ENCODE measurements at places on chromosomes 1 and 21. TPM values are rescaled to one million over a fixed set of nuclear protein-coding genes. Genes with fewer than 3 reads are reported as not detected.

The C1orf94 gene
- total RNA-seq: not detected

The BEND5 gene
- 3.4 TPM for total RNA-seq

The RGS5 gene
- 93.1 TPM for total RNA-seq

The TNFAIP8L2 gene
- total RNA-seq: 10.3 TPM

The CNTN2 gene
- total RNA-seq: not detected

The SFN gene
- total RNA-seq: 83.8 TPM

The AKR1A1 gene
- 167 TPM for total RNA-seq

- H3K4me3 ChIP-seq: no peak overlapping the region
- H3K36me3 ChIP-seq: no peaks in the 10 kb centered on the region
- H3K27ac ChIP-seq: no peak overlapping the region
- DNase-seq: no peak
- H3K27me3 ChIP-seq: no peaks in the 10 kb centered on the region
Observed at GRCh38 chr1:115900856-115901255, 59.9 kb upstream of the NHLH2 start.

- no peaks in the 10 kb centered on the region for H3K4me1 ChIP-seq
- H3K36me3 ChIP-seq: peaks cover 83% of the 10 kb centered on the region
- no peak overlapping the region for H3K4me3 ChIP-seq
- no peak for DNase-seq
- no peak overlapping the region for H3K27ac ChIP-seq
- no peaks in the 10 kb centered on the region for H3K27me3 ChIP-seq
Observed at GRCh38 chr21:45277101-45278045, 10.3 kb downstream of the POFUT2 start.

- no peak for DNase-seq
- no peak overlapping the region for H3K4me3 ChIP-seq
- H3K4me1 ChIP-seq: no peaks in the 10 kb centered on the region
- peaks cover 17% of the 10 kb centered on the region for H3K27me3 ChIP-seq
Observed at GRCh38 chr1:26072305-26072704, 4.9 kb upstream of the TRIM63 start.

DNA sequence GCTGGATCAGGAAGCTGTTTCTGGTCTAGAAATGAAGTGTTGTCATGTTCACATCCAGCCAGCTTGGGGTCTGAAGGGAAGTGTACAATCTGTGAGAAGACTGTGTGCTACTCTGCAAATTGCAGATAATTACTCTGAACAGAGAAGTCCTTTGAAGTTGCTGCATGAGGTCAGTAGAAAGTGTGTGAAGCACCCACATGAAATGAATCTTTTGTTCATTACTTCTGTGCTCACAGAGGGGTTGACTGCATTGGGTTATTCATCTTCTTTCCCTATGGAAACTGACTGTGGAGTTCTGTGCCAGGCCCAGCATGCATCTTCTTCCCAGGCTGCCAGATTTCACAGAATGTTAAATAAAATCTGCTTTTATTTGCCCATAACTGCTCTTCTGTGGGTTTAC is 47.1 kb downstream of the CTH start:
- H3K4me1 ChIP-seq: no peaks in the 10 kb centered on the region
- no peak for DNase-seq
- no peak overlapping the region for H3K27ac ChIP-seq
- no peaks in the 10 kb centered on the region for H3K36me3 ChIP-seq

DNA sequence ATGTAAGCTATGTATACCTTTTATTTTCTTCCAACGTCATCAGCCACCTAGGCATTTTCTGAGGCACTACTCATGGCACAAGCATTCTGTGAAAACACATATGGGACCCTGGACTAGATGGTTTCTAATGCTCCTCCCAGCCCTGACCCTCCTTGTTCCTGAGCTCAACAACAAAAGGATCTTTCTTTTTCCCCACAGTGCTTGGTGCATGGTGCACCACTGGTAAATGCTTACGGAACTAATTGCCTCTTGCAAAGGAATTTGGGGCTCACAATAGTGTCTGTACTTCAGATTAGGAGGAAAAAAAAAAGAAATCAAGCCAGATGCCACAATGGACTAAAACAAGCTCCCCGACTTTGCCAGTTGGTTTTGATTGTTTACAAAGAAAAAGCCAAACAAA is 390.5 kb downstream of the PLPP3 start:
- no peak overlapping the region for H3K4me3 ChIP-seq
- H3K27me3 ChIP-seq: no peaks in the 10 kb centered on the region
- no peak overlapping the region for H3K27ac ChIP-seq
- H3K36me3 ChIP-seq: no peaks in the 10 kb centered on the region
- peaks cover 7% of the 10 kb centered on the region for H3K4me1 ChIP-seq

DNA sequence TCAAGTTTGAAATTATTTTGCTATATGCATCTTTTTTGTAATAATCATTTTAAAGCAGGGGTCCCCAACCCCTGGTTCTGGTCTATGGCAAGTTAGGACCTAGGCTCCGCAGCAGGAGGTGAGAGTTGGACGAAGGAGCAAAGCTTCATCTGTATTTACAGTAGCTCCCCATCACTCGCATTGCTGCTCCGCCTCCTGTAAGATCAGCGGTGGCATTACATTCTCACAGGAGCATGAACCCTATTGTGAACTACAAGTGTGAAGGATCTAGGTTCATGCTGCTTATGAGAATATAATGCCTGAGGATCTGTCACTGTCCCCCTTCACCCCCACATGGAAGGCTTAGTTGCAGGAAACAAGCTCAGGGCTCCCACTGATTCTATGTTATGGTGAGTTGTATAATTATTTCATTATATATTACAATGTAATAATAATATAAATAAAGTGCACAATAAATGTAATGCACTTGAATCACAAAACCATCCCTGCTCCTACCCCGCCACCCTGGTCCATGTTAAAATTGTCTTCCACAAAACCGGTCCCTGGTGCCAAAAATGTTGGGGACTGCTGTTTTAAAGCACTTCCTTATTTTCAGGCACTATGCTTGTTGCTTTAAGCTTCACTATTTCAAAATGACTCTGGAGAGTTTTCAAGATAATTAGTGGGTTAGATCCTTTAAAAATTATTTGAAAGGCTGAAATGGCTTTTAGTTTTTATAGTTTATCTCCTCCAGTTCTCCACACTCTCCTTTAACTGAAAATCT is 74.8 kb downstream of the PLA2G4A start:
- H3K4me3 ChIP-seq: no peak overlapping the region
- H3K4me1 ChIP-seq: no peaks in the 10 kb centered on the region
- DNase-seq: no peak
- no peaks in the 10 kb centered on the region for H3K36me3 ChIP-seq
- no peaks in the 10 kb centered on the region for H3K27me3 ChIP-seq

DNA sequence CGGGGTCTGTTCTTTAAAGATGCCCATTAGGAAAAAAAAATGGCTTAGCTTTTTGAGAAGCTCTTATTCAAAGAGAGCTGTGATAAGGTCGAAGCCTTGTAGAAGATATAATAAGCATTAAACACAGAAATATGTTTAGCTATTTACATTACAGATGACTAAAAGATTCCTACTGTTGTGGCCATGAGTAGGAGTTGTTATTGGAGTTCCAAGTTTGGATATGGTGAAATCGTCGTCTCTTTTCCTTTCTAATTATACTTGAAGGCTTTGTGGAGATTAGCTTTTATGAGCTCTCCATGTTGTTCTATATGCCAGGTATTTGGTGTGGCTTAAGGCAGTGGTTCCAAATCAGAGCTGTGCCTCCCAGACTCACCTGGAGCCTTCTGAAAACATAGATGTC is 79.9 kb upstream of the LAMC2 start:
- H3K27ac ChIP-seq: no peak overlapping the region
- H3K4me3 ChIP-seq: no peak overlapping the region
- no peak for DNase-seq
- H3K36me3 ChIP-seq: peaks cover 19% of the 10 kb centered on the region
- H3K4me1 ChIP-seq: peaks cover 20% of the 10 kb centered on the region

GRCh38 chr1:84450910-84451309 is 28.2 kb upstream of the RPF1 start:
- no peak for DNase-seq
- no peaks in the 10 kb centered on the region for H3K4me1 ChIP-seq
- H3K4me3 ChIP-seq: no peak overlapping the region
- H3K36me3 ChIP-seq: no peaks in the 10 kb centered on the region
- H3K27me3 ChIP-seq: no peaks in the 10 kb centered on the region

DNA sequence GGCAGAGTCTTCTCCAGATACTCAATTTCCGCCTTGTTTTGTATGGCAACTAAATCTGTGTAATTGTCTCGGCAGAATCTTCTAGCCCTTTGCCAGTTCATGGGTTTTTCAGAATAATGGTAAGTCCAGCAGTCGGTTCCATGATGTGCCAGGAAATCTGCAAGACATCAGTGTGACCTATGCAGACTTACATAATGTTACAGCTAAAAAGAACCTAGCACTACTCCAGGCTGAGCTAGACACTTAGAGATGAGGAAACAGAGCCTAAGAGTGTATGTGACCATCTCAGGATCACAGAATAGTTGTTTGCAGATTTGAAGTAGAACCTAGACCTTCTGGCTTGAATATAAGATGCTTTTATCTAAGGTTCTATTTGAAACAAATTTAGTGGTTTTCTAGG is 2.8 kb downstream of the SELL start:
- no peak for DNase-seq
- no peaks in the 10 kb centered on the region for H3K27me3 ChIP-seq
- no peak overlapping the region for H3K4me3 ChIP-seq
- no peaks in the 10 kb centered on the region for H3K36me3 ChIP-seq
- H3K4me1 ChIP-seq: peaks cover 9% of the 10 kb centered on the region
- H3K27ac ChIP-seq: no peak overlapping the region

GRCh38 chr1:225354906-225355305 is 72.9 kb downstream of the LBR start:
- no peak for DNase-seq
- no peak overlapping the region for H3K27ac ChIP-seq
- H3K36me3 ChIP-seq: no peaks in the 10 kb centered on the region
- H3K4me1 ChIP-seq: no peaks in the 10 kb centered on the region
- H3K4me3 ChIP-seq: no peak overlapping the region

- H3K4me3 ChIP-seq: no peak overlapping the region
- H3K27me3 ChIP-seq: no peaks in the 10 kb centered on the region
- DNase-seq: no peak
- H3K27ac ChIP-seq: no peak overlapping the region
Observed at GRCh38 chr21:17789656-17790055, 29.5 kb downstream of the C21orf91 start.

- H3K27me3 ChIP-seq: no peaks in the 10 kb centered on the region
- H3K4me3 ChIP-seq: no peak overlapping the region
- no peaks in the 10 kb centered on the region for H3K4me1 ChIP-seq
- no peak overlapping the region for H3K27ac ChIP-seq
Observed at GRCh38 chr21:44423941-44424607, 31.2 kb upstream of the LRRC3 start.

DNA sequence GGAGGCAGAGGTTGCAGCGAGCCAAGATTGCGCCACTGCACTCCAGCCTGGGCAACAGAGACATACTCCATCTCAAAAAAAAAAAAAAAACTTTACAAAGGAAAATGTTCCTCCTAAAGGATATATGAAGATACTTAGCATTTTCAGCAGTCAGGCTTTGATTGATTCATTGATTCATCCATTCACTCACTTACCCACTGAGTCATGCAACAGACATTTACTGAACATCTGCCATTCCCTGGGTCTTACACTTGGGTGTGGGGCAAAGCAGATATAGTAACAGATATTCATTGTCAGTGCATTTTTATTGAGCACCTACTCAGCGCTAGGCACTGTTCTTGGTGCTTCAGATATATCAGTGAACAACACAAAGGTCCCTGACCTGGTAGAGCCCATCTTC is 5.6 kb upstream of the LACTBL1 start:
- no peaks in the 10 kb centered on the region for H3K4me1 ChIP-seq
- H3K27ac ChIP-seq: no peak overlapping the region
- H3K36me3 ChIP-seq: no peaks in the 10 kb centered on the region
- H3K4me3 ChIP-seq: no peak overlapping the region
- DNase-seq: no peak

- H3K36me3 ChIP-seq: no peaks in the 10 kb centered on the region
- no peaks in the 10 kb centered on the region for H3K27me3 ChIP-seq
- H3K4me1 ChIP-seq: no peaks in the 10 kb centered on the region
- no peak overlapping the region for H3K27ac ChIP-seq
Observed at GRCh38 chr1:203083463-203083921, 2.3 kb downstream of the MYOG start.

DNA sequence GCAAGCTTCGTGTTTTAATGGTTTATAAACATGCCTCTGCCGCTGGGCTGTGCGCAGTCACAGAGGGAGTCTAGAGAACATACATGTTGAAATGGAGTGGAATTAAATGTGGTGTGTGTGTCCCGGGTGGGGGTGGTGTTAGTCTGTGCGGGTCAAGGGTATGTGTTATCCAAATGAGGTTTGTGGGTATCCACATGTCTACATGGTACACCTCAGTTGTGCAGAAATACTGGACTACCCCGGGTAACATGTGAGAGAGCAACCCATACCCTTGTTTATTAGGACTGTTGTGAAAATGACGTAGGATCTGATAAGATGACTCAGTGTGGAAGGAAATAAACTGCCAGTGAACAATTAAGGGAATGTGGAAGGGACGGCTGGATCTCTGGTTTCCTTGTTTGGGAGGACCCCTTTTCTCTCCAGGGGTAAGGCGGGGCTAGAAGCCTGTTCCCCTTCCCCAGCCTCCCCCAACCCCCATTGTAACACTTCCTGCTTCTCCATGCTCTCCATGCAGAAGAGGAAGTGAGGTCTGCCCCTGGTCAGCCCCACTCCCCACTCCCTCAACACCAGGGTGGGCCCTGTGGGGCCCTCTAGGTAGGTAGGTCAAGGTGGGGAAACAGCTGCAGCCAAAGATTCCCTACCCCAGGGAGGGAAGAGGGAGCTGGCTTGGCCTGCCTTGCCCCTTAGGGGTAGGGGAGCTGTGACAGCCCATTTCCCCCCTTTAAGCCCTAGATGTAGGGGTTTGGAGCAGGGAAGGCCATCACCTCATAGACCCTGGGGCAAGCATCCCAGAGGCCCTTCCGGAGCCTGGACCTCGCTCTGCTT is 690 bp downstream of the EPS8L3 start:
- no peak overlapping the region for H3K4me3 ChIP-seq
- no peaks in the 10 kb centered on the region for H3K36me3 ChIP-seq
- H3K4me1 ChIP-seq: peaks cover 8% of the 10 kb centered on the region
- DNase-seq: peak; percentile 45

GRCh38 chr1:169999761-170000160 is 74.7 kb downstream of the KIFAP3 start:
- H3K27me3 ChIP-seq: no peaks in the 10 kb centered on the region
- H3K36me3 ChIP-seq: peaks cover 6% of the 10 kb centered on the region
- no peaks in the 10 kb centered on the region for H3K4me1 ChIP-seq
- H3K27ac ChIP-seq: no peak overlapping the region
- no peak for DNase-seq

- peak overlapping the region; percentile 58 for H3K27ac ChIP-seq
- peak overlapping the region; percentile 2 for H3K4me3 ChIP-seq
- H3K27me3 ChIP-seq: no peaks in the 10 kb centered on the region
- H3K36me3 ChIP-seq: no peaks in the 10 kb centered on the region
Observed at GRCh38 chr21:42062236-42063022, 8.7 kb upstream of the UMODL1 start.

GRCh38 chr1:160621633-160622413 is 25.0 kb downstream of the SLAMF1 start:
- no peaks in the 10 kb centered on the region for H3K4me1 ChIP-seq
- H3K36me3 ChIP-seq: no peaks in the 10 kb centered on the region
- H3K27me3 ChIP-seq: no peaks in the 10 kb centered on the region
- DNase-seq: no peak
